Lung (tissue), 17 donors: ENCODE measurements at places on chromosomes 3 and 15. TPM values are rescaled to one million over a fixed set of nuclear protein-coding genes. Genes with fewer than 3 reads are reported as not detected.

CRABP1 gene
- total RNA-seq, result not detected

SI gene
- not detected for total RNA-seq

UROC1 gene
- total RNA-seq, result 0.09 TPM

ERICH6 gene
- 0.49 TPM for total RNA-seq

SEMA3B gene
- 47.9 TPM for total RNA-seq

CP gene
- 89.8 TPM for total RNA-seq

BCL2A1 gene
- 27.4 TPM for total RNA-seq

MUC20 gene
- 20.7 TPM for total RNA-seq

ICE2 gene
- 67.5 TPM for total RNA-seq

TRIM42 gene
- not detected for total RNA-seq

CCR9 gene
- 0.46 TPM for total RNA-seq

CLDN11 gene
- 11.5 TPM for total RNA-seq

TRPM1 gene
- not detected for total RNA-seq
